ENCODE measurements at places on chromosomes 11 and 22. TPM values are rescaled to one million over a fixed set of nuclear protein-coding genes. Genes with fewer than 3 reads are reported as not detected.

DNA sequence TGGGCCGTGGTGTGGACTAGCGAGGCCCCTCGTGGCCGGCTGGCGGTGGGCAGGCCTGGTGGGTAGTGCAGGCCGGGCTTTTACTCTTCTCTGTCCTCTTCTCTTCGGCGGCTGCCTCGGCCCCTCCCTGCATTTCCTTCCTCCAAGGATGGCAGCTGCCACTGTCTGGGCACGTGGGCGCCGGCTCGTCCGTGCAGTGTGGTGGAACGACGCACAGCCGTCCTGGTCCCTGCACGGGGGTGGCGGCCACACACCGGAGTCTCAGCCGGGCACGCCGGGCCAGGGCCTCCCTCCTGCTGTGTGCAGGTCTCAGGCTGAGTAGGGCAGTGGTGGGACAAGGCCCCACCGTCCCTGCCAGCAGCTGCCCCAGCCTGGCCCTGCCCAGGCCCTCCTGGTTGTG, 37.7 kb downstream of the MOB2 start:
- DNase-seq, result no peak

Gene SCGB1C1
- polyA plus RNA-seq, result 0.30 TPM

DNA sequence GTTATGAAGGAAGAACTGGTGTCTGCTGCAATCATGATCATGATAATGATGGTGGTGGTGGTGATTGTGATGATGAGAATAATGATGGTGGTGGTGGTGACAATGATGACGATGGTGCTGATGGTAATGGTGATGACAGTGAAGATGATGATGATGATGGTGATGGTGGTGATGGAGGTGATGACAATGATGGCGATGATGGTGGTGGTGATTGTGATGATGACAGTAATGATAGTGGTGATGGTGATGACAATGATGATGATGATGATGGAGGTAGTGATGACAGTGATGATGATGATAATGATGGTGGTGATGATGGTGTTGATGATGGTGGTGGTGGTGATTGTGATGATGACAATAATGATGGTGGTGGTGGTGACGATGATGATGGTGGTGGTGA, 52.8 kb upstream of the ANO1 start:
- DNase-seq, result no peak

DNA sequence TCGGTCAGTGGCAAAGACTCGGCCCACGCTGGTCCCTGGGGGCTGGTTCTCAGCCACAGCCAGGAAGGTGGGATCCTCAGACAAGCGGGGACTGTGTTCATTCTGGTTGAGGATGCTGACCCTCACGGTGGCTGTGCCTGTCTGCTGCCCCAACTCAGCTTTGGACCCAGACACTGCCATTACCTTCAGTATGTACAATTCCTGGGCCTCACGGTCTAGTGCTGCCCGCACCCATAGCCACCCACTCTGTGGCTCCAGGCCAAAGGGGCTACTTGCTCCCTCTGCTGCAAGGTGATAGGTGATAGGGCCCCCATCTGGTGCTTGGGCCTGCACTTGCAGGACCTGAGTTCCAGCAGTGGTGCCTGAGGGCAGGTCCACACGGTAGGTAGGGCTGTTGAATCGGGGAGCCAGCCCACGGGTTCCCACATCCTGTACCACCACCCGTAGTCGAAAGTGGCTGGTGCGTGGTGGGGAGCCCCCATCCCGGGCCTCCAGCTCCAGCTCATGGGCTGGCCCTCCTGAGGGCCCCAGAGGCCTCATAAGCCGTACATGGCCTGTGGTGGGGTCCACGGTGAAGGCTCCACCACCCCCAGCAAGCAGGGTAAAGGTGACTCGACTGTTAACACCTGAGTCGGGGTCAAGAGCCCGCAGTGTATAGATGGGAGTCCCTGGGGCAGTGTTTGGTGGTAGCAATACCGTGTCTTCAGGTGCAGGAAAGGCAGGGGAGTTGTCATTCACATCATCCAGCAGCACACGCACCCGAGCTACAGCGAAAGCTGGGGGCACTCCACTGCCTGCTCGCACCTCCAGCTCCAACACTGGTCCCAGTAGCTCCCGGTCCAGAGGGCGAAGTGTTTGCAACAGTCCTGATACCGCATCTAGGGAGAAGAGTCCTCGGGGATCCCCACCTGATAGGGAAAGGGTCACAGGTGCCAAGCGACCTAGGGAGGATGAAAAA, 13.2 kb upstream of the TPP1 start:
- DNase-seq, result no peak

Gene COMMD9
- polyA plus RNA-seq, result 57.7 TPM

- DNase-seq, result peak; percentile 19
Observed at GRCh38 chr11:93497596-93497995, 45.6 kb downstream of the SMCO4 start.

Gene KRTAP5-11
- not detected for polyA plus RNA-seq

- DNase-seq, result no peak
Observed at GRCh38 chr11:22800482-22800881, 29.1 kb downstream of the SVIP start.

DNA sequence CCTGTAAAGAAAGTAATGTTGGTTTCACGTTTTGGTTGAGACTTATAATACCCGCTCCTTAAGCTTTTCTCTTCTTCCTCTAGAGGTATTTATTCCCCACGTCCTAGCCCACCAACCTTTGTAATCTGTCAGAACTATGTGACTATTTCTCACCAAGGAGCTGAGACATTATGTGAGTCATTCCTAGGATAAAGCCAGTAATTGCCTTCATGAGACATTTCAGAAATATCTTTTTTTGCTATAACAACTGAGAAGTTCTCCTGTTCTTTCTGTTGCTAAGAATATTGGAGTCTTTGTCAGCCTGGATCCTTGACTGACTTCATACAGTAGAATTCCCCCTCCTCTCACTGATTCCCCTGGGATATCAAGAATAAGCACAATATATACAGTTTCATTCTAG, 1497.0 kb upstream of the TENM4 start:
- DNase-seq, result no peak

DNA sequence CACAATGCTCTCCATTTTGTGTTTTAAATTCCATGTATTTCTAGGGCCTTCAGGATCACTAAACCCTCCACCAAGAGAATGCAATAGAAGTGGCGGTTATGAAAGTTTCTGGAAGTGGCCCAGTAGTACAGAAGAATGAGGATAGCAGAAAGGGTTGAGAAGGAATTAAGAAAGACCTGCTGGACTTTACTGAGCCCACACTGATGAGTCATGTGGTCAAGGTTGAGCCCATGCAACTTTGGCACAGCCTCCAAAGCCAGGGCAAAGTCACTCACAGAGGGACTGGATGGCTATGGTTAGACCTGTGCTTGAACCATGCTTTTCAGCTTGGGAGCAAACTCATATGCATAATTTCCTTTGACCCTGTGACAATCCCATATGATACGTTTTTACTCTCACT, 102.9 kb upstream of the PLET1 start:
- DNase-seq, result no peak

DNA sequence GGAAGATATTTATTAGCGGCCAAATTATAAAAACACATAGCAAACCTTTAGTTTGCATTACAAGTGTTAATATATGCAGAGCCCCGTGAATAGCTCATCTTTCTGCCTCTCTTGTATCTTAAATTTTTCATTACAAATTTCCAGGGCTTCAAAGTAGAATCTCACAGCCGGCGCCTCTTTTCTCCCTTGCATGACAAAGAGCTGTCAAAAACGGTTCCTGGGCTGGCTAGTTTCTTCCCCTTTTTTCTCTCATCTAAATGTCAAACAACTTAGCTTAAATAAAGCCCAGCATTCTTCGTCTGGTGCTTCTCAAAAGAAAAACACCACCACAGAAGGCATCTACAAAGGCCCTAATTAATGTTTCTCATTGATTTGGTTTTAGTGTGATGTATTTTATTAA, 253.0 kb downstream of the INSC start:
- DNase-seq, result no peak

All from muscle of leg (tissue), 16 donors.